ENCODE measurements at places on chromosomes 5 and 9.

- no peak for DNase-seq
Observed at GRCh38 chr5:128579093-128579492, 41.0 kb upstream of the FBN2 start.

DNA sequence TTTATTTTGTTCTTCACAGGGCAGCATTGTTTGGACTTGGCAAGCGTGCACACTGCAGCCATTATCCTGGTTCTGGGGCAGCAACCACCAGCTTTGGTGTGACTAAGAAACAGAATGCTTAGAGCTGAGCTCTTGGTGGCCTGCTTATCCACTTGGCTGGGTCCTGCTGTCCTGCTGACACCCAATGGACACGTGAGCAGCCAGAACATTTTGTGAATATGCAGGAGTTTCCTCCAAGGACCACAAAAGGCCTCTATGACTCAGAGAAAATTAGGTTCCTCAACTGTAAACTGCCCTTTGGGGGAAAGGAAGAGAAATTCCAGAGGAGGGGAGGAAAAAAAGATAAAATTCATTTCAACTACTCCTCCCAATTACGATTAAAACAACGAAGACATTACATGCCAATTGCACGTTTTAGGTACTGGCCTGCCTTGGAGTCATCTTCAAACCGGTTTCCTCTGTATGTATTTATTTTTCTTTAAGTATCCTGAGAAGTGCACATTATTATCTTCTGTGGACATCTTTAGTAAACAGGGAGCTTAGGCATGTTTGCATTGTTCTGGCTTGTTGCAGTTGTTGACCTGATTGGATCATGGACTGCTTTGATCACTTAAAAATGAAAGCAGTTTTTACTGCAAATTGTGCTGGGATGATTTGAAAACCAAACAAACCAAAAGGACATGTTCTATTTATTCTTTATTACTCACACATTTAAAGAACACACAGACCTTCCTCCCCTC is 82.3 kb upstream of the TLE4 start:
- no peak for DNase-seq

GRCh38 chr5:23026252-23027170 is 173.4 kb upstream of the CDH12 start:
- DNase-seq = no peak

- no peak for DNase-seq
Observed at GRCh38 chr5:104326966-104327365, 764.4 kb upstream of the NUDT12 start.

DNA sequence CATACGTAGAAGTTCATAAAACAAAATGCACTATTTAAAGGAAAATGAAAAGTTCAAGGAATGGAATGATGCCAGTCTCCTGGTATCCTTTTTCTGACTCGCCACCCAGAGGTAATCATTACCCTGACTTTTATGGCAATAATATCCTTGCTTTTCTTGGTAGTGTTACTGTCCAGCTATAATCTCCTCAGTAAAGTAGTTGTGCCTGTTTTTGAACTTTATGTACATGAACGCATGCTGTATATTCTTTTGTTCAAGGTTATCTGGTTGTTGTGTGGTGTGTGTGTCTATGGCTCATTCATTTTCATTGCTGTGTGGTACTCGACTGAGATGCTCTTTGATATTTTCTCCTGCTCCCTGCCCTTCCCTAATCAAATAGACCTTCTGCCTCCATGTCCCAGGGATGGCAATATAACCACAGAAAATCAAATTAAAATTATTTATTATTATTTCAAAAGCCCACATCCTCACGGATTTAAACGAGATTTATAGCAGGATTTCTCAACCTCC is 29.2 kb upstream of the FBP1 start:
- no peak for DNase-seq

- DNase-seq = no peak
Observed at GRCh38 chr5:127186657-127187056, 103.9 kb upstream of the MEGF10 start.

DNA sequence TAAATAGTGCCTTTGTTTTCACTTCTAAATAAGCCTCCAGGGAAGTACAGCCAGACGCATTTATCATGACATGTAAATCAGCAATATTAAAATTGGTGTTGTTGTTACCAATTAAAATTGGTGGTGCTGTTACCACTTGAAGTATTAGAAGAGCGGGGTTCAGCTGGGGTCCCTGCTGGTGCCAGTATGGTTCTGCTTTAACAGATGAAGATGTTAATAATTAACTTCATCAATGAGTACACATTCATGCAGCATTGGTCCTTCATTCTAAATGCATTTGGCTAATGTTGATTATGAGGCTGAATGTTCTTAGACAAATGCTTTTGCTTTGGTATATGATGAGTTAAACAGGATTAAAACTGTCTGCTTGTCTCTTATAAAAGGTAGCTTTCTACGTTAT is 67.6 kb upstream of the TMC1 start:
- no peak for DNase-seq

- no peak for DNase-seq
Observed at GRCh38 chr9:134678666-134679443, 37.3 kb downstream of the COL5A1 start.

- DNase-seq = no peak
Observed at GRCh38 chr9:6405371-6405770, 7.6 kb upstream of the UHRF2 start.

- no peak for DNase-seq
Observed at GRCh38 chr9:76206821-76207220, 187.4 kb downstream of the RFK start.

DNA sequence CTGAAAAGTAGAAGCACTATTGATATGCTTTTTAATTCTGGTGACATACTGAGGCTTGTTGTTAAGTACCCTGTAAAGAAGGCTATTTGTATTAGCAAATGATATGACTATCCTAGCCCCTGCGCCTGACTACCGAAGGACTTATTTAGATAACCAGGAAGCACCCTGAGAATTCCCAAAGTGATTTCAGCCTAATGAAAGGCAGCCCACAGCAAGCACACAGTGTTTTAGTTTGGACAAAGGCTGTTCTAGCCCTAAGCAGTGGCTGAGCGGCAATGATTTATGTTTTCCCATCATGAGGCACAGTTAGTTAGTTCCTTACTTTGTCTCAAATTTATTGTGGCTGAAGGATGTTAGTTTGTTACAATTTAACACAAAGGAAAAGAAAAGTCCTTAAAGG is 235.3 kb downstream of the KCTD16 start:
- DNase-seq = no peak

DNA sequence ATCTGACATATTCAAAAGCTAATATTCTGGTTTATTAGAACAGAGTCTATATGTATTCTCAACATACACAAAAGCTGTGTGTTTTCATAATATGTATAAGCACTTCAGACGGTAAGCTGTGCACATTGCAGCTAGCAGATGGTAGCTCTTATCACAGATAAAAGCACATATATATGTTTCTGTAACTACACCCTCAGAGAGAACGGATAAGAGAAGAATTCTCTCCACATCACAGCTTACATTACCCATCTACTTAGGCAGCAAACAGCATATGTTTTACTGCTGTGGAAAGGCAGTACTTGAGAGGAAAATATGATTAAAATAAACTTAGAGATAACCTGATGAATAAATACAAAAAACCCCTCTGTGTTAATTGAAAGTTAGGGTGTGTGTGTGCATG is 450.9 kb upstream of the ZNF608 start:
- no peak for DNase-seq

DNA sequence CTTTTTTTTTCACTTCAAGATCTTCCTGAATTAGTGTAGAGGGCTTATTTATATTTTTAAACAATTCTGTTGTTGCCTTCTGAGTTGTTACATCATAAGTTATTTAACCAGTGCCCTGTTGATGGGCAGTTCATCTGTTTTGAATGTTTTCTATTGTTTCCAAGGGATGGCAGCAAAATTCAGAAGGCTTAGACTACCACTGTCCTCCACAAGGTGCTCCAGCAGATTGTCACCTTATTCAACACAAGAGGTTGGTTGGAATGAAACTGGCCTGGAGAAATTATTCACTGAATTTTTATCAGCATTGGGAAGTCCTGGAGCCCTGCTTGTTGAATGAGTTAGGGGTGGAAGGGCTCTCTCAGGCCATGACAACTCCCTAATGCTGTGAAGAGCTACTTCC is 1.3 kb upstream of the KLHL9 start:
- DNase-seq = no peak

DNA sequence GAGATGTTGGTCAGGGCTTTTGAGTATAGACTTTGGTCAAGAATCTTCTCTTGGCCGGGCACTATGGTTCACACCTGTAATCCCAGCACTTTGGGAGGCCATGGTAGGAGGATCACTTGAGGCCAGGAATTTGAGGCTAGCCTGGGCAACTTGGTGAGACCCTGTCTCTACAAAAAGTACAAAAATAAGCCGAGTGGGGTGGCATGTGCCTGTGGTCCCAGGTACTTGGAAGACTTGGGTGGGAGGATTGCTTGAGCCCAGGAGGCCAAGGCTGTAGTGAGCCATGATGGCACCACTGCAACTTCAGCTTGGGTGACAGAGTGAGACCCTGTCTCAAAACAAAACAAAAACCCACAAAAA is 57.5 kb downstream of the ACER2 start:
- DNase-seq = no peak

GRCh38 chr5:95075111-95075510 is 209.8 kb downstream of the MCTP1 start:
- DNase-seq = peak; percentile 13

DNA sequence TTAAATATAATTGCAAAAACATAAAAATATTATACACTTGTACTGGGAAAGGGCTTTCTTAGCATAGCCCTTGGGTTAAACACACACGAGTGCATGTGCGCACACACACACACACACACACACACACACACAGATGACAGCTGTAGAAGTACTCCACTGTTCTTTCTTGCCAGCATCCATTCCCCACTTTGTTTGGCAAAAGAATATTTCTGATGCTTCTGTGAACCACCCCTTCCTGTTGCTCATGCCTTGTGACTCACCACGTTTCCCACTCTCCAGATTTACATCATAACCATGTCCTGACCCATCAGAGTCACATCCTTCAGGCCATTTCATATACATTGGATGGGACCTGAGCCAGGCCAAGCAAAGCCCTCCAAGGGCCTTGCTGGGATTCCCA is 280.1 kb downstream of the DNAH5 start:
- DNase-seq = no peak

GRCh38 chr9:124022201-124023121 is 10.9 kb downstream of the LHX2 start:
- DNase-seq = no peak

DNA sequence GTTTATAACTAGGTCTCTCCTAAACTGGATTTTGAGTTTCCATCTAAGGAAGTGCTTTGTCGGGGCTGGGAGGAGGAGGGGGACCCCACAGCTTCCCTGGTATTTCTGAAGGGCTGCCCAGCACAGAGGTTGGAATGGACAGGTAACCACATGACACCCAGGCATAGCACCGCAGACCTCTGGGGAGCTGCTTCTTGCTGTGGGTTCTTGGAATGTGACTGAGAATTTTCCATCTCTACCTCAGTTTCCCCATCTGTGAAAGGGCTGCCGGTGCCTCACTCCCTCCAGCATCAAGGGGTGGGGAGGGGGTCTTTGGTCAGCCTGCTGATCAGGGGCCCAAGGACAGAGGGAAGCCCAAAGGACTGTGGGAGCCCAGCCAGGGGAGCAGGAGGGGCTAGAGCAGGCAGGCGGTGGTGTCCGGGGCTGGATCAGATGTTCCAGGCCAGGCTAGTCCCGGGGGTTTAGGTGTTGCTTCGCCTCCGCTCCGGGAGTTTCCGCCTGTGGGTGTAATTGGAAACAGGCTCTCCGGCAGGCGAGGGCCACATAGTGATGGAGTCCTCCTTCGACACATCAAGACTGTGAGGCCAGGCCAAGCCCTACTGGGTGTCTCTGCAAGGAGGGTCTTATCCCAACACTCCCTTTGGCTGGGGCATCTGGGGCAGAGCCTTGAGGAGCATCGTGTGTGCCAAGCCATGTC is 3.3 kb downstream of the OLFML2A start:
- DNase-seq = no peak

- no peak for DNase-seq
Observed at GRCh38 chr9:15268317-15268716, 38.7 kb downstream of the TTC39B start.

DNA sequence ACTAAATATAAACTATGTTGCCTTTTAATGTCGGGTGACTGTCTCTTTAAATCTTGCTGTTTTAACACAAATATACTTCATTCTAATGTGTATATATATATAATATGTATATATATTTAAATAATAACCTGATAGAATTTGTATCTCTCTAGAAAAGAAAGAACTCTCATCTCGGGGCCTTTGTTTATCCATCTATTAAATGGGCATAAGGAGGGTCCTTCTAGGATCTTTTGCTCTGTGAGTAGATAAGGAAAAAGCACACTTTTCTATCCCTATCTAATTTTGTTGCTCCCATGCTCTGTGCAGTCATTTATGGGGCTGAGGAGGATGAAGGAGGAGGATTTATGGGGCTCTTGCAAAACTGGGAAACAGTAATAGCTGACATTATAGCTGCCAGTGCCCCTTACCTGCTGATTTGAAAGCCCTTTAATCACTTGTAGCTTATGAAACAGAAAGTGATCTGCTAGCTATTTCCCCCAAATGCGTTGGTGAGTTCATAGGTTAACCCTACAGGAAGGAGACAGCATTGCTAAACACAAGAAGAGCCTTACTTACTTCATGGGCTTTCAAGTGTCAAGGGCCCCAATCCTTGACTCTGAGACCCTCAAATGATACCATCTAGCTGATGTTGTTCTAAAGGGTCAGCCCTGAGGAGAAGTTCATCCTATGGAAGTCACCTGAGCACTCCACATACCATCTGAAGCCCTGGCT is 5.8 kb upstream of the PPARGC1B start:
- DNase-seq = peak; percentile 80

DNA sequence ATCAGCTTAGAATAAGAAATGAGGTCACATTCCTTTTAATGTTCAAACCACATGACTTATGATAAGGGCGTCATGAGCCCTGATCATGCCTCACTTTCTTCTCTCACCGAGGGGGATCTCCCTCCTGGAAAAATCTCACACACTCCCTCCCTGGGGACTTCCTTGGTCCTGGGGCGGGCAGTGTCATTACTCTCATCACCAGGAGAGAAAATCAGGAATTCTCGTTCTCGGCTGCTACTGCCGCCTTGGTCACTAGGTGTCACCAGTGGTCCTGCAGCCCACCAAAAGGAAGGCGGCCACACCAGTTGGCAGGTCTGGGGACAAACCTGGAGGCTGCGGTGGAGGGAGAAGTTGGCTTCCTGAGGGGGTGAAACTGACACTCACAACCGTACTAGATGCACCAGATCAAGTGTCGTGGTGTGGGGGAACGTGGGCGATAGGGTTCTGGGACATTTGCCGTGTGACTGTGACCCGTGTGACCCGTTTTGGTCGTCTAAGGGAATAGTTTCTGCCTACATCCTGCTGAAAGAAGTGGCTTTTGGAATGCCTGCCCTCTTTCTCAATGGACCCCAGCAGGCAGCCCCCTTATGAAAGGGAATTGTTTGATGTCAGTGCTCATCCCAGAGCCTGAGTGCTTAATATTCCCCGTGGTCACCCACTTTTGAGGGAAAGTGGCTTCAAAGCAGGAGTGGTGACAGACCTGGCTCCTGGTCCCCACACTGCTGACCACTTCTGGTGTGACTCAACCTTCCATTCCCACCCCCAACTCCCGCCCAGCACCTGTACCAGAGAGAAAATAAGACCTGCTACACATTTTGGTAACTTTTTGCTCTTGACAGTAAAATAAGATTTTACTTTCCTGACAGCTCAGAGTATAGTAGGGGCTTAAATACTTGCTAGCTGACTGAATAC is 63.2 kb downstream of the ACER2 start:
- peak; percentile 68 for DNase-seq

- DNase-seq = no peak
Observed at GRCh38 chr5:134479839-134480238, 45.6 kb upstream of the JADE2 start.

All from GM12865 (cell line).